ENCODE measurements at places on chromosomes 4 and X. TPM values are rescaled to one million over a fixed set of nuclear protein-coding genes. Genes with fewer than 3 reads are reported as not detected.

Gene USP11
- total RNA-seq = 52.3 TPM

Gene ADH1A
- not detected for total RNA-seq

Gene ZNF157
- total RNA-seq = 0.09 TPM

Gene VCX2
- total RNA-seq = not detected

Gene ADRA2C
- 2.6 TPM for total RNA-seq

Gene PPP1R3F
- total RNA-seq = 7.1 TPM

Gene ASB9
- 1.2 TPM for total RNA-seq

Gene ARX
- total RNA-seq = not detected

Gene TMPRSS11D
- total RNA-seq = not detected

Gene NSG1
- total RNA-seq = 1.2 TPM

Gene PPEF2
- not detected for total RNA-seq

Gene IL13RA2
- 63.2 TPM for total RNA-seq

Measured in smooth muscle cell of the umbilical artery (primary cell).